Stomach (tissue), 19 donors: ENCODE measurements at places on chromosomes 12 and 14. TPM values are rescaled to one million over a fixed set of nuclear protein-coding genes. Genes with fewer than 3 reads are reported as not detected.
A peak's percentile ranks its signal among the peaks of the same experiment; 100 is the strongest.

The NTS gene
- polyA plus RNA-seq, result 0.18 TPM

DNA sequence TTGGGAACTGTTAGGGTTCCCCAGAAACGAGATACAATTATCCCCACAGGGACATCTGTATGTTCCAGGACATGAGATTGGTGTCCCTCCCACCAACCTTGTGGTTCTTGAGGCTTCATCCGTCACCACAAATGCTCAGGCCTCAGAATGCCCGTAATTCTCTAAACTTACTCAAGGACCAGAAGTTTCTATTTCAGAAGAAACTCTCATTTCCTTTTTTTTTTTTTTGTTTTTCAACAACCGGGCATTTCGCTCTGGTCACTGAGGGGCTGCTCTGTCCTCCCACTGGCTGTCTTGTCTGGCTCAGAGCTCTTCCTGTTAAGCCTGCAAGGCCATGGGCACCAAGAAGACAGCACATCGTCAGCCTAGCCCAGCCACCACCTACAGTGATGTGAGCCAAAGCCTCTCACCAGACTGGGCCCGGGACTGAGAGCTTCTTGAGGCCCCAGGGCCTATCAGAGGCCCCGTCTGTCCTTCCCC is 36.2 kb downstream of the VDR start:
- H3K4me1 ChIP-seq, result no peaks in the 10 kb centered on the region
- no peaks in the 10 kb centered on the region for H3K27me3 ChIP-seq
- H3K4me3 ChIP-seq, result no peak overlapping the region

DNA sequence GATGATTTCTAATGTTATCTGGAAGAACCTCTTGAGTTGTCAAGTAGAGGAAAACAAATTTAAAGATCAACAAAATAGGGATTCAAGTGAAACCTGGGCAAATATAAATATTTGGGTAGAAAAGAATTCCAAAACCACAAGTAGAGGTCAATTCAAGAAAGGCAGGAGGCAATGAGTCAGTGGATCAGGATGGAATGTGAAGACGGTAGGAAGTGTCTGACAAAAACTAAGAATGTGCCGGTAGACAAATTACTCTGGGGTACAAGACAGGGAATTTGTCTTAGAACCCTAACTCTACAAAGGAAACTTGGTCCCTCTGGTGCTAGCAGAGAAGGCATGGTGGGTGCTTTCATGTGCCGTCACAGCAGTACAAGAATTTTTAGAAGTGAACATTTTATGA is 13.6 kb downstream of the ABCD2 start:
- no peak for DNase-seq
- no peak overlapping the region for H3K27ac ChIP-seq
- H3K4me3 ChIP-seq, result no peak overlapping the region
- H3K36me3 ChIP-seq, result no peaks in the 10 kb centered on the region
- no peaks in the 10 kb centered on the region for H3K4me1 ChIP-seq
- H3K27me3 ChIP-seq, result no peaks in the 10 kb centered on the region

GRCh38 chr12:83932011-83932410 is 980.6 kb downstream of the SLC6A15 start:
- DNase-seq, result no peak
- H3K4me3 ChIP-seq, result no peak overlapping the region
- no peaks in the 10 kb centered on the region for H3K27me3 ChIP-seq
- no peaks in the 10 kb centered on the region for H3K36me3 ChIP-seq
- H3K4me1 ChIP-seq, result no peaks in the 10 kb centered on the region

The FGF6 gene
- polyA plus RNA-seq, result not detected

- peaks cover 97% of the 10 kb centered on the region for H3K36me3 ChIP-seq
- no peaks in the 10 kb centered on the region for H3K27me3 ChIP-seq
- no peak overlapping the region for H3K27ac ChIP-seq
- no peaks in the 10 kb centered on the region for H3K4me1 ChIP-seq
- no peak overlapping the region for H3K4me3 ChIP-seq
- DNase-seq, result no peak
These were observed 67.6 kb downstream of the AACS start for GRCh38 chr12:125132698-125133400.

GRCh38 chr12:43861015-43861839 is 25.3 kb downstream of the TMEM117 start:
- H3K27ac ChIP-seq, result no peak overlapping the region
- no peaks in the 10 kb centered on the region for H3K36me3 ChIP-seq

- DNase-seq, result no peak
- H3K27ac ChIP-seq, result no peak overlapping the region
- no peak overlapping the region for H3K4me3 ChIP-seq
These were observed 22.0 kb downstream of the HVCN1 start for GRCh38 chr12:110666892-110667291.

DNA sequence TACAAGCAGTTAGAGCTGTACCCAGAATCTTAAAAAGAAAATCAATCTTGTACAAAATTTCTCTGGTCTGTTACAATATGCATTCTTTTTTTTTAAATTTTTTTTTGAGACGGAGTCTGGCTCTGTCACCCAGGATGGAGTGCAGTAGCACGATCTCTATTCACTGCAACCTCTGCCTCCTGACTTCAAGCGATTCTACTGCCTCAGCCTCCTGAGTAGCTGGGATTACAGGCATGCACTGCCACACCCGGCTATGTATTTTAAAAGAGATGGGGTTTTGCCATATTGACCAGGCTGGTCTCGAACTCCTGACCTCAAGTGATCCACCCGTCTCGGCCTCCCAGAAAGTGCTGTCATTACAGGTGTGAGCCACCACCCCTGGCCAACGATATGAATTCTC is 4.1 kb downstream of the FBXO33 start:
- no peak for DNase-seq
- no peaks in the 10 kb centered on the region for H3K36me3 ChIP-seq
- no peaks in the 10 kb centered on the region for H3K27me3 ChIP-seq
- H3K4me3 ChIP-seq, result no peak overlapping the region

The NUDT14 gene
- 26.6 TPM for polyA plus RNA-seq

- H3K4me3 ChIP-seq, result no peak overlapping the region
- peaks cover 32% of the 10 kb centered on the region for H3K4me1 ChIP-seq
- H3K27me3 ChIP-seq, result no peaks in the 10 kb centered on the region
- H3K27ac ChIP-seq, result peak overlapping the region; percentile 78
These were observed 118.4 kb downstream of the SAMD4A start for GRCh38 chr14:54685286-54685845.

- peak overlapping the region; percentile 61 for H3K27ac ChIP-seq
- H3K36me3 ChIP-seq, result no peaks in the 10 kb centered on the region
- no peak overlapping the region for H3K4me3 ChIP-seq
- H3K4me1 ChIP-seq, result peaks cover 6% of the 10 kb centered on the region
- no peaks in the 10 kb centered on the region for H3K27me3 ChIP-seq
These were observed 51.5 kb downstream of the ST8SIA1 start for GRCh38 chr12:22283006-22283506.

DNA sequence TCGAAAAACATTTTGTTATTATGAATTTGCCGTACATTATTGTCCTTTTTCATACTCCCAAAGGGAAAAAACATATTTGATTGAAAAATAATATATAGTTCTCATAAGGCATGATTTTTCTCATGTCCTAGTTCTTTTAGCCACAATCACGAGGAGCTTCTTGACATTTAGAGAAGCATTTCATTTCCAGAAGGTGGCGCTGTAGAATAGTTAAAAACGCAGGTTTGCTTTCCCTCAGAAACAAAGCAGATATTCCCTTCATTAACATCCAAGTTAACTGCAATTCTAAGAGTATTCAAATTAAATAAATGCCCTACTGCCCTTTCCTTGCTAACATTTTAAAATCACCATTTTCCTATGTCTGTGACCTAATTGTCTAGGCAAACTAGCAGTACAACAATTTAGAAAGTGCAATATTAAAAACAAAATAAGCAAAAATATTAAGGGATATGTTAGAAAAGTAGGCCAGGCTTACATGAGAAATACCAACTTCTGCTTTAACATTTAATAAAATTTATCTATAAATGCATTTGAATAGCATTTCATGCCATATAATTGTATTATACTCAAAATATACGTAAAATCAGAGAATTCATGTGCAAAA is 10.9 kb upstream of the PIK3C2G start:
- no peak overlapping the region for H3K27ac ChIP-seq
- peak; percentile 90 for DNase-seq
- H3K27me3 ChIP-seq, result no peaks in the 10 kb centered on the region
- no peaks in the 10 kb centered on the region for H3K36me3 ChIP-seq

The GPR135 gene
- 0.15 TPM for polyA plus RNA-seq

DNA sequence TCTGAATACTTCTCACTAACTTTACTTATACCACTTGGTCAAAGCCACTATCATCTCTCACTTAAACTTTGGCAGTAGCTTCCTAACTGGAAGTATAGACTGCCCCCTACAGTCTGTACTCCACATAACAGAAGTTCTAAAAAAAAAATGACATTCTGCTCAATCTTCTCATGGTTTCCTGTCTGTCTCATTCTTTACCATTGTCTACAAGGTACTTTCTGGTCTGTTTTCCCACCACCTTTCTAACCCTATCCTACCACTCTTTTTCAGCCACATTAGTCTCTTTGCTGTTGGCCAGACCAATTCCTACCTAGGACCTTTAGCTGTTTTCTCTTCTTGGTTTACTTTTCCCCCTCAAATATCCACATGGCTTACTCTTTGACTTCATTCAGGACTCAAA is 14.7 kb downstream of the CPSF6 start:
- H3K4me1 ChIP-seq, result peaks cover 30% of the 10 kb centered on the region
- no peak overlapping the region for H3K4me3 ChIP-seq
- H3K36me3 ChIP-seq, result peaks cover 44% of the 10 kb centered on the region
- no peaks in the 10 kb centered on the region for H3K27me3 ChIP-seq
- DNase-seq, result no peak

DNA sequence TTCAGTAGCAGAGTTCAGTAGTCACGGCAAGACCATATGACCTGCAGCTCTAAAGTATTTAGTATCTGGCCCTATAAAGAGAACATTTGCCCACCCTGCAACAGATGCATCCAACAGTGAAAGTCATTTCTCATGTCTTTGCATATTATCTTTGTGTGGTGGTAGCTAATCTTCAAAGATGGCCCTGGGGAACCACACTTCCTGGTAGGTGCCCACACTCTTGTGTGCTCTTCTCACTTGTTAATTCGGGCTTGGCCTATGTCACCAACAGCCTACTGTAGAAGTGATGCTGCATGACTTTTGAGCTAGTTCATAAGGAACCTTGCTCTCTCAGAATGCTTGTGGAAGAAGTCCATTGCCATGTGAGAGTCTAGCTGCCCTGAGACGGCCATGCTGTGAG is 85.6 kb downstream of the MAP1LC3B2 start:
- no peak overlapping the region for H3K4me3 ChIP-seq
- H3K27me3 ChIP-seq, result no peaks in the 10 kb centered on the region
- no peaks in the 10 kb centered on the region for H3K4me1 ChIP-seq
- no peak overlapping the region for H3K27ac ChIP-seq
- DNase-seq, result no peak

DNA sequence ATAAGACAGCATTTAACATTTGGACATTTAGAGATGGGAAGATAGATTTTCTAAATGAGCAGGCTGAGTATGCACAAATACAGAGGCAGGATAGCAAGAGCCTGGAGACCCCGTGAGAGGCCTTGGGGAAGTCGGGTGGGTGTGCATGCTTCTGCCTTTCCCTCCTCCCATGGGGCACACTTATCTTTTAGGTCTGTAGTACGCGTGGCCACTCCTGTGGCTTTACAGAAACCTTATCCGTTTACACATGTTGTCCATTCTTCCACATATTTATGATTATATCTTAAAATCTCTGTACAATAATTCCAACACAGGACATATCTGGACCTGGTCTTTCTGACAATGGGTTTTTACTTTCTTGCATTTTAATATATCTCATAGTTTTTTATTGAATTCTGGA is 33.6 kb downstream of the GYS2 start:
- no peaks in the 10 kb centered on the region for H3K36me3 ChIP-seq
- DNase-seq, result no peak
- no peaks in the 10 kb centered on the region for H3K4me1 ChIP-seq
- H3K27me3 ChIP-seq, result no peaks in the 10 kb centered on the region
- H3K4me3 ChIP-seq, result no peak overlapping the region

The TAS2R43 gene
- polyA plus RNA-seq, result not detected

DNA sequence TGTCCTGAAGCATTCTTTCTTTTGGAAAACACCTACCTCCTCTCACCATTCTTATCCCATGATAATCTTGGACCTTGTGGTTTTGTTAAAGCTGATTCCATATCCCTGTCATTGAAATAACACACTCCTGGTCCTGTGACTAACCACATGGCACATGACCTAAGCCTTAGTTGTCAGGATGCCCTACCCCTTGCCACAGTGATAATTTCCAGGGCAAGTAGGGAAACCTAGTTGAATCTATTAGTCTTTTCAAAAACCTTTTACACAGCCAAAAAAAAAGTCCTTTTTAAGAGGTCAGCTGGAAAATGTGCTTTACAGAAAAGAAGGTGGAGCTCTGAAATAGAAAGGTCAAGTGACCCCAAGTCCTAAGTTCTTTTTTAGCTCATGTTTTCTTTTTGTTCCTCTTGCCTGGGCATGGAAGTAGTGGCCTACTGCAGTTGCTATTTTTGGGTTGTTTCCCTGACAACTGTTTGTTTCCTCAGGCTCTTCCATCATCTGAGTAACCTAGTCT is 608.4 kb downstream of the LRFN5 start:
- no peak for DNase-seq
- H3K27ac ChIP-seq, result no peak overlapping the region
- no peaks in the 10 kb centered on the region for H3K36me3 ChIP-seq
- no peaks in the 10 kb centered on the region for H3K27me3 ChIP-seq
- H3K4me3 ChIP-seq, result no peak overlapping the region

DNA sequence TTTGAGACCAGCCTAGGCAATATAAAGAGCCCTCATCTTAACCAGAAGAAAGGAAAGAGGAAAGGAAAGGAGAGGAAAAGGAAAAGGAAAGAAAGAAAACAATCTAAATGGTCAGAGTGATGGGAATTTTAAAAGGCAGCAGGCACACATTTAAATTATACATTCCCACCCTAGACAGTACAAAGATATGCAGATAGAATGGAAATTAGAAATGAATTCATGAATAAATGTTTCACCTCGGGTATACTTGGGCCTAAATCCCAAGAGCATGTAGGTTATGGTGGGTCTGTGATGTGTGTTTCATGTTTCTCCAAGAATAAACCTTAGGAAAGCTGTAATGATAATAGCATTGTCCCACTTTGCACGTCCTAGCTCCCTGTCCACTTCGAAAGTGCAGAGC is 104.6 kb upstream of the SLCO1C1 start:
- no peaks in the 10 kb centered on the region for H3K4me1 ChIP-seq
- no peaks in the 10 kb centered on the region for H3K36me3 ChIP-seq
- H3K27me3 ChIP-seq, result no peaks in the 10 kb centered on the region
- DNase-seq, result no peak
- H3K4me3 ChIP-seq, result no peak overlapping the region

GRCh38 chr12:84924981-84925380 is 12.4 kb upstream of the SLC6A15 start:
- no peaks in the 10 kb centered on the region for H3K27me3 ChIP-seq
- no peaks in the 10 kb centered on the region for H3K36me3 ChIP-seq
- no peak for DNase-seq
- H3K4me3 ChIP-seq, result no peak overlapping the region

- peak overlapping the region; percentile 37 for H3K27ac ChIP-seq
- no peaks in the 10 kb centered on the region for H3K27me3 ChIP-seq
- no peaks in the 10 kb centered on the region for H3K36me3 ChIP-seq
- H3K4me3 ChIP-seq, result no peak overlapping the region
- peaks cover 5% of the 10 kb centered on the region for H3K4me1 ChIP-seq
These were observed 84.1 kb upstream of the RESF1 start for GRCh38 chr12:31874961-31875608.
